ENCODE measurements at places on chromosomes 7 and 10.

DNA sequence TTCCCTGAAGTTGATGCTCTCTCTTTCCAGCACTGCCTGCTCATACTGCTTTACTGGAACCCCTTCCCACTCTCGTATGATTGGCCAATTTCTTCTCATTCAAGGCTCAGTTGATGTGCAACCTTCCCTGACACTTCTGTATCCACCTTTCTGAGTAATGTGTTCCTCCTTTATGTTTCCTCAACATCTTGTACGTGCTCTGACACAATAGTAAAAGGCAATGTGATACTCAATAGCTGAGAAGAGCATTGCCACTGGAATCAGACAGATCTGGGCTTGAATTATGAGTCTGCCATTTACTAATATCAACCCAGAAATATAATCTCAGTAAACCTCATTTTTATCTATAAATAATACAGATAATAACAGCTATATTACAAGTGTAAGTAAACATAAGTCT is 34.7 kb downstream of the ARL4A start:
- no peak for DNase-seq

- no peak for DNase-seq
Observed at GRCh38 chr10:49189422-49189821, 1.2 kb upstream of the TMEM273 start.

- DNase-seq = no peak
Observed at GRCh38 chr7:41336981-41337380, 365.9 kb downstream of the INHBA start.

DNA sequence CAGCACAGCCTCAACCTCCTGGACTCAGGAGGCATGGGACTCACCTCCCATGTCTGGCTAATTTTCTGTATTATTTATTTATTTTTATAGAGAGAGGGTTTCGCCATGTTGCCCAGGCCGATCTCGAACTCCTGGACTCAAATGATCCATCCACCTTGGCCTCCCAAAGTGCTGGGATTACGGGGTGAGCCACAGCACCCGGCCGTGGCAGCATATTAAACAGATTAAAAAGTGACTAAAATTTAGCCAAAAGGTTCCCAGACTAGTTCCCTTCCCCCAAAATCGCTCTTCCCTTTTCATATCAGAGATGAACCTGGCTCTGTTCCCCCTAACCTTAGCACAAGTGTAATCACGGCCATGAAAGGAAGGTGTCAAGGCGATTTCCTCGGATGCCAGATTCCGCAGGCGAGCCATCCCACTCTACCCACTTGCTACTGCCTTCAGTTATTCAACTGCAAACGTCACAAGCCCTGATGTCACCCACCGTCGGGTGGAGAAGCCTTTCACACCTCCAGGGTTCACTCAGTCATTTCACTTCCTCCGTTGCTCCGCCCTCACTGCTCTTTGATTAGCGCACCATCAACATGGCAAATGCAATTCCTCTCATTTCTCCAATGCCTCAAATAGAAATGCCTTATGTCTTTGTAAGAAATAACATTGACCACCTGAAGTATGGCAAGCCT is 104.7 kb upstream of the RHEB start:
- no peak for DNase-seq

Data from left forelimb (tissue), 1 donor.